ENCODE measurements at places on chromosomes 12 and 14. TPM values are rescaled to one million over a fixed set of nuclear protein-coding genes. Genes with fewer than 3 reads are reported as not detected.

GRCh38 chr12:6340032-6340638 lies 1.7 kb downstream of the TNFRSF1A start:
- no peak for DNase-seq

- no peak for DNase-seq
These were observed 87.6 kb downstream of the SLC15A5 start for GRCh38 chr12:16189849-16190248.

- no peak for DNase-seq
These were observed 241.3 kb upstream of the DAAM1 start for GRCh38 chr14:58947156-58947555.

DNA sequence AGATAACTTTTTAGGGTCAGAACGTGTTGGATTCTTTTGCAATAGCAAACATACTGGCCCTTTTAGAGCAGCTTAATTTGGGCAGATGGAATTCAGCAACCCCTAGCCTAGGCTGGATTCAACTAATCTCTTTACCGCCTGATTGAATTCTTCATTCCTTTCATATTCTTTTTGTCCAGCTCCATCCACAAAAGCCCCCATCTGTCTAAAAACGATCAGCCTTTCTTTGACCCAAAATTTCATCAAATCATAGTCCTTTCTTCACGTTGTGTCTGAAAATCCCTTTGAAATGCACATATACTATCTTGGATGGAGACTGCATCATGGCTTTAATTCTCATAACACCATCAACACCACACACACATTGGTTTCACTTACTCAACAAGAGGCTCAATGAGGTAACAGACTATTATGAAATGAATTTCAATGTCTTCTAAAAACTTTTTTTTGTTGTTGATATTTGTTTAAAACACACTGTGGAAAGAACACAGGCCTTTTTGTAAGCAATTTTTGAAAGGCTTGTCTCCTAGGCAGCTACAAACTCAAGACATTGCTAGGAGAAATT lies 128.0 kb upstream of the EEA1 start:
- no peak for DNase-seq

- no peak for DNase-seq
These were observed 48.9 kb downstream of the GALNT8 start for GRCh38 chr12:4769073-4769472.

- DNase-seq = no peak
These were observed 86.2 kb upstream of the CSRP2 start for GRCh38 chr12:76964784-76965571.

DNA sequence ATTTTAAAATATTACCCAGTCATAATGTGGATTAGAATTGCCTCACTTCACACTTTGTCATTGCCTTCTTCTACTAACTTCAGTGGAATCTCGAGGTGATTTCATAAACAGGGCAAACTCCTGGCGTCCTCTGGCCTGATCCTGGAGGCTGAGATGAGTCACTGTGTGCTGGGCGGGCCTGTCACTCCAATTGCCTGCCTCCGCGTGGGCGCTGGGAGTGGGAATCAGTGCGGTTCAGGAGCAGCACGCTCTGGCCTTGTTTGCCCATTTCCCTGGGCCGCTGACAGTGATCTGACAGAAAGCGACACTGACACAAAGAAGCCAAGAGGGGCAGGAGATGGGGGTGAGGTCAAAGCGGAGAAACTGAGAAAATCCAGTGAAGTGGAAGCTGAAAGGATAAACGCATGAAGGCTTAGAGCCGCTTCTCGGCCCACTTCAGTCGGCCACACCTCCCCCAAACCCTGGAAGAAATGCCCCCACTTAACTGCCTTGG lies 29.7 kb downstream of the LGR5 start:
- DNase-seq = no peak

DNA sequence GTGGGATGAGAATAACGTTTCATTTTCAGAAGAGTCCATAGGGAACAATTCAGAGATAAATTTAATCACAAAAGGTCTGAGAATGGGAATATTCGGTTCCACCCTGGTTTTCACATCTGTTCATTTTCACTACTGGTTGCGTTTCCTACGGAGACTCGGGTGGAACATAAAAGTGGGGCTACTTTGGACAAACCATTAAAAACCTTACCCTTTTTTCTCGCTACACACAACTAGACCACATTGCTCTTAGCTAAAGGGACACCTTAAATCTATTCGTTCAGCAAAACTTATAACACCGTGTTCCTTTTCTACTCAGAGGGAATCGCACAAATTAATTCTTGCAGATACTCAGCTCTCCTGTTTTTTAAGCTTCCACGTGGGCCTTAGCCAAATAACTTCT lies 1.0 kb upstream of the SUDS3 start:
- no peak for DNase-seq

DNA sequence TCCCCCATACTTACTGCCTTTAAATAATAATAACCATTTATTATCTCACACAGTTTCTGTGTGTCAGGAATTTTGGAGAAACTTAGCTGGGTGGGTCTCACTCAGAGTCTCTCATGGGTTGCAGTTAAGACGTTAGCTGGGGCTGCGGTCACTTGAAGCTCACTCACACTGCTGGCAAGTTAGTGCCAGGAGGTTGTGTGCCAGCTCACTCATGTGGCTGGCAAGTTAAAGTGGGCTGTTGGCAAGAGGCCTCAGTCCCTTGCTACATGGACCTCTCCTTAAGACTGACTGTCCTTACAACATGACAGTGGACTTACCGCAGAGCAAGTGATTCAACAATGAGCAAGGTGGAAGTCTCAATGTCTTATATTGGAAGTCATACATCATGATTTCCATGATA lies 61.3 kb upstream of the AVPR1A start:
- DNase-seq = no peak

DNA sequence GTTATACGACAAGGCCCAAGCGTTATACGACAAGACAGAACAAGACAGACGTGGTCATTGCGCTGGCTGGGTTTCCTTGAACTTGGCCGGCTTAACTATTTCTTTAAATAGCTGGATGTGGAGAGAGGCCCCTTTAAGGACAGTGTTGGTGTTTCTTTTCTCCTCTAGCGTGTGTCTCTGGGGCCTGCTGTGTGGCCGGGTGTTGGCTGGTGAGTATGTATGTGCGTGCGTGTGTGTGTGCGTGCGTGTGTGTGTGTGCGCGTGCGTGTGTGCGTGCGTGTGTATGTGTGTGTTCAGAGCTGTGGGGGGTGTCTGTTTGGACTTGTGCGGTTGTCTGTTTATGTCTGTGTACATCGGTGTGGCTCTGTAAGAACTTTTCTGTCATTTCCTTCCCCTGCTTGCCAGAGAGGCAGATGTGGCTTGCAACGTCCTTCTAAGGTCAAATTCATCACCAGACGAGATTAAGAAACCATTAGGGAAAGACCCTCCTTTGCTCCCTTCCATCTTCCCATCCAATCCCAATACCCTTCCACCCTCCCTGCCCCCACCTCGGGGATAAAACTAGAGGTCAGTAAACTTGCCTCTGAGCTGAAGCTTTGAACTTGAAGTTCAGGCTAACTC lies 78.6 kb upstream of the TBX3 start:
- DNase-seq = no peak

GRCh38 chr12:57611108-57611826 lies at the start of gene ARHGEF25:
TSS of gene ARHGEF25 (plus strand) at chr12:57611435. CDS start at chr12:57611895, 460 bp downstream.
- no peak for DNase-seq

GRCh38 chr12:29816874-29817725 lies 33.4 kb upstream of the TMTC1 start:
- no peak for DNase-seq

JDP2 gene
- 8.8 TPM for total RNA-seq

USP15 gene
- total RNA-seq = 32.0 TPM

DDX54 gene
- 71.2 TPM for total RNA-seq

OR11H7 gene
- total RNA-seq = not detected

CNTN1 gene
- under 0.01 TPM for total RNA-seq

SMOC1 gene
- not detected for total RNA-seq

JPH4 gene
- not detected for total RNA-seq

INTS13 gene
- 50.5 TPM for total RNA-seq

SIRT4 gene
- total RNA-seq = 0.88 TPM

CDCA3 gene
- total RNA-seq = 14.6 TPM

Data from glomerular endothelial cell (primary cell).